ENCODE measurements at places on chromosomes 3 and 15. TPM values are rescaled to one million over a fixed set of nuclear protein-coding genes. Genes with fewer than 3 reads are reported as not detected.

DNA sequence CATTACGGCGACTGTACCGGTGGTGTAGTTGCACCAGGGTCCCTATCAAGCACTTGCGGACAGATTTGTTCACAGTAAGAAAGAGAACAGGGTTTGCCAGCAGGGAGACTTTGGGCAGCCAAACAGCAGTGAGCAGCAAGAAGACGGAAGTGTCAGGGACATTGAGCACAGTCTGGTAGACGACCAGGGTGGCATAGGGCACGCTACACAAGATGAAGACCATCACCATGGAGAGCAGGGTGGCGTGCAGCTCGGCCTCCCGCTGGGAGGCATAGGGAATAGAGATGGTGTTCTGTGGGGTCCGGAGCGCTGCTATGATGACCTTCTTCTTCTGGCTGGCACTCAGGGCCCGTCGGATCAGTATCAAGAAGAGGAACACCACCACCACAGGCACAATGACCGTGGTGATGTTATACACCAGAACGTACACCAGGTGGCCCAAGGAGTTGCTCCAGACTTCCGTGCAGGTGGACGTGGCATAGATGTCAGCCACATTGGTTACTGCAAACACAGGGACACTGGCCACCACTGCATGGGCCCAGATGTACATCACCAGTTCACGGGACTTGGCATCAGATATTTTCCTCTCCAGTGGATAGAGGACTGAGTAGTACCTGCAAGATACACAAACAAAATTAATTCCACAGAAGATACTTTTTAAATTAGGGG, 19.1 kb upstream of the FSIP1 start:
- no peaks in the 10 kb centered on the region for H3K27me3 ChIP-seq
- peaks cover 17% of the 10 kb centered on the region for H3K4me1 ChIP-seq
- H3K36me3 ChIP-seq, result no peaks in the 10 kb centered on the region
- H3K4me3 ChIP-seq, result no peak overlapping the region

DNA sequence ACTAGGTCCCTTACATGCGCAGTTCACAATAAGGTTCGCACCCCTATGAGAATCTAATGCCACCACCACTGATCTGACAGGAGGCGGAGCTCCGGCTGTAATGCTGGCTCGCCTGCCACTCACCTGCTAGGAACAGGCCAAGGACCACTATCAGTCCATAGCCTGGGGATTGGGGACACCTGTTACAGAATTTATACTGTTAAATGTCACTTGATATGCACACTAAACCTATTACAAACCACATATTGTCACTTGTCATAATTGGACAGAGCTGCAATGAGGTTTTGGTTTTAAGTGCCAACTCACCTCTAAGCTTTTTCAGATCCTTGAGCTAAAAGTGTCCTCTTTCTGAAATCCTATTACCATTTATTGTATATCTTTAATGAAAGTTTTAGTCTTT, 507.9 kb upstream of the TPRG1 start:
- no peaks in the 10 kb centered on the region for H3K36me3 ChIP-seq
- H3K27me3 ChIP-seq, result no peaks in the 10 kb centered on the region
- no peaks in the 10 kb centered on the region for H3K4me1 ChIP-seq
- no peak overlapping the region for H3K4me3 ChIP-seq
- DNase-seq, result no peak

DNA sequence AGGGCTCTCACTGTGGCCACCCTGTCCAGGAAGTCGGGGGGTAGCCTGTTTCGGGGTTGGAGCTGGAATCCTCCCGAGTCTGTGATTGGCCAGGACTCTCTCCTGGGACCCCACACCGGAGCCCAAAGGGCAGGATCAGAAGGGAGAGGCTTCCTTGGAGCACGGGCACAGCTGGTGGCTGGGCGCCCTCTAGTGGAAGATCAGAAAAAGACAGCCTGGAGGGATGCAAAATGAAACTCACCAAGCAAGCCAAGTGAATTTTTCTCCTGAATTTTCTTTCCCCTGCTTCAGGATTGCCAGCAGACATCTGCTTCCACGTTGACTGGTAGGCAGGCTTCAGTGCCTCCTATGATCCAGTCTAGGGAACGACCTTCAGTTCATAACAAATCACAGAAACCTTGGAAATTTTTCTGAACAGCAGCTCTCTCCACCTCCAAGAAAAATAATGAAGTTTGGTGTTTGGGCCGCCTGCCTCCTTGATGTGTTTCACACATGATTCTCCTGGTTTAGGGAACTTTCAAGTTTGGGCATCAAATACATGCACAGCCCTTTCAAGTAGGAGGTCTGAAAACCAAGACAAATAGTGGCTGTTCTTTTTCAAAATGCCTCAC, 224.6 kb downstream of the VPS13C start:
- no peaks in the 10 kb centered on the region for H3K36me3 ChIP-seq
- no peaks in the 10 kb centered on the region for H3K27me3 ChIP-seq
- DNase-seq, result peak; percentile 12
- H3K27ac ChIP-seq, result no peak overlapping the region
- H3K4me1 ChIP-seq, result peaks cover 11% of the 10 kb centered on the region

GRCh38 chr3:58962816-58963215, 87.0 kb downstream of the CFAP20DC start:
- no peaks in the 10 kb centered on the region for H3K36me3 ChIP-seq
- no peak overlapping the region for H3K27ac ChIP-seq
- no peaks in the 10 kb centered on the region for H3K4me1 ChIP-seq
- no peak for DNase-seq

GRCh38 chr3:179421500-179421899, 29.8 kb downstream of the GNB4 start:
- H3K27ac ChIP-seq, result no peak overlapping the region
- peaks cover 82% of the 10 kb centered on the region for H3K36me3 ChIP-seq
- no peak overlapping the region for H3K4me3 ChIP-seq
- no peak for DNase-seq
- H3K4me1 ChIP-seq, result no peaks in the 10 kb centered on the region

GRCh38 chr15:50066202-50066601, 52.8 kb downstream of the ATP8B4 start:
- H3K4me1 ChIP-seq, result peaks cover 49% of the 10 kb centered on the region
- H3K4me3 ChIP-seq, result no peak overlapping the region
- H3K36me3 ChIP-seq, result no peaks in the 10 kb centered on the region
- H3K27ac ChIP-seq, result peak overlapping the region; percentile 91

GRCh38 chr3:170622369-170623159, 36.7 kb upstream of the SLC7A14 start:
- no peaks in the 10 kb centered on the region for H3K4me1 ChIP-seq
- no peaks in the 10 kb centered on the region for H3K27me3 ChIP-seq
- no peak overlapping the region for H3K27ac ChIP-seq
- no peak overlapping the region for H3K4me3 ChIP-seq

DNA sequence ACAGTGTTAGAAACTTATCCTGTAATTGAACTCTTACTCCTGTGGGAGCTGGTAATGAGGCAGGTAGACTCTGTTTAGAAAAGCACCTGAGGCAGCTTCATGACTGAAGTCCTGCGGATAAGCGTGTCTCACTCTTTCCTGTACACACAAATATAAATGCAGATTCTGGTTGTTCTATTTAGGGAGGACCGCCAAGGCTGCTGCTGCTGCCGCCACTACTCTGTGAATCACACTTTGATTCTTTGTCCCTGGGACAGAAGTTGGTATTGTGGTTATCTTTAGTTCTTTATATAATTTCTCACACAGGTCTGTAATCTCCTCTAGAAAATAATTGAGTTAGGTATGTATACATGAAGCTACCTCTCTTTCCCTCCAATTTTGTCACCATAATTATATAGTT, 3.6 kb downstream of the LSAMP start:
- H3K36me3 ChIP-seq, result no peaks in the 10 kb centered on the region
- H3K27ac ChIP-seq, result no peak overlapping the region
- H3K4me1 ChIP-seq, result no peaks in the 10 kb centered on the region
- H3K4me3 ChIP-seq, result no peak overlapping the region

DNA sequence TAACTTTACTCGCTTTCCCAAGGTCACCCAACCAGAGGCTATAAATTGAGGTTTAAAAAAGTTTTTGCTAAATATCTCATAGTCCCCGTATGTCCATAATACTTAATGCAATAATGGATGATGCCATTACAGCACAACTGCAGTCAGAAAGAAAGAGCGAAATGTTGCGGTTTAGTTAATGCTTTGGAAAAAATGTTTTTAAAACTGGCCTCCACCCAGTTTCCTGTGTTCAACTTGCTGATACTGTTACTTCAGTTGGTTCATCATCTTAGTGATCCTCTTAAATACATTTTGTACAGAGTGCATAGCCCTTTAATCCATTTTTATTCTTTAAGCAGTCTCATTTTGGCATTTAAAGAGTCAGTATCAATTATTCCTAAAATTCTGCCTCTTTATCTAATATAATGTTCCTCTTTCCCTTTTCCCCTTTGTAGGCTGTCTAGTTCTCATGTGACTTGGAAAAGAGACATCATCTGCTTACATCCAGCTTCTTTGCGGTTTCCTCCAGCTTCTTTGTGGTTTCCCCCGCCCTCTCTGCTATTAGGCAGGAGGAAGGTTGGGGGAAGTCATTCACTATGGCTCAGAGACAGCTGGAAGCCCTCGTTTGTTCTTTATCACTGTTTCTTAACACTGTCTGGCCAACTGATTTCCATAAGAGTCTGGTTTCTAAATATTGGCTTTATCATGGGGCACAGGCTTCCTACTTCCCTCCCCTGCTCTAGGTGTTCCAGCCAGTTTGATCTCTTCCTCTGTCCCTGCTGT, 154.3 kb downstream of the GOLIM4 start:
- no peak overlapping the region for H3K27ac ChIP-seq
- H3K4me3 ChIP-seq, result no peak overlapping the region
- peak; percentile 31 for DNase-seq
- peaks cover 14% of the 10 kb centered on the region for H3K4me1 ChIP-seq

GRCh38 chr3:191802671-191803070, 341.7 kb downstream of the PYDC2 start:
- no peaks in the 10 kb centered on the region for H3K4me1 ChIP-seq
- H3K4me3 ChIP-seq, result no peak overlapping the region
- no peaks in the 10 kb centered on the region for H3K36me3 ChIP-seq
- H3K27me3 ChIP-seq, result no peaks in the 10 kb centered on the region
- DNase-seq, result no peak

GRCh38 chr15:29873264-29873663, 51.0 kb upstream of the TJP1 start:
- no peaks in the 10 kb centered on the region for H3K36me3 ChIP-seq
- no peaks in the 10 kb centered on the region for H3K4me1 ChIP-seq
- no peak overlapping the region for H3K27ac ChIP-seq
- no peaks in the 10 kb centered on the region for H3K27me3 ChIP-seq
- H3K4me3 ChIP-seq, result no peak overlapping the region

GRCh38 chr3:148030975-148031374, 621.8 kb downstream of the ZIC1 start:
- no peaks in the 10 kb centered on the region for H3K36me3 ChIP-seq
- H3K4me1 ChIP-seq, result no peaks in the 10 kb centered on the region
- no peak for DNase-seq
- no peak overlapping the region for H3K27ac ChIP-seq

- no peak overlapping the region for H3K4me3 ChIP-seq
- no peaks in the 10 kb centered on the region for H3K4me1 ChIP-seq
- no peak overlapping the region for H3K27ac ChIP-seq
- no peak for DNase-seq
These were observed 35.8 kb downstream of the MYH15 start for GRCh38 chr3:108474581-108474980.

- H3K4me3 ChIP-seq, result no peak overlapping the region
- peaks cover 63% of the 10 kb centered on the region for H3K4me1 ChIP-seq
- H3K27me3 ChIP-seq, result no peaks in the 10 kb centered on the region
- peaks cover 21% of the 10 kb centered on the region for H3K36me3 ChIP-seq
- H3K27ac ChIP-seq, result peak overlapping the region; percentile 91
These were observed 10.1 kb upstream of the CAMK1 start for GRCh38 chr3:9779721-9780457.

- DNase-seq, result no peak
- no peak overlapping the region for H3K27ac ChIP-seq
- peaks cover 17% of the 10 kb centered on the region for H3K4me1 ChIP-seq
These were observed 2.9 kb upstream of the NOX5 start for GRCh38 chr15:69011641-69012040.

DNA sequence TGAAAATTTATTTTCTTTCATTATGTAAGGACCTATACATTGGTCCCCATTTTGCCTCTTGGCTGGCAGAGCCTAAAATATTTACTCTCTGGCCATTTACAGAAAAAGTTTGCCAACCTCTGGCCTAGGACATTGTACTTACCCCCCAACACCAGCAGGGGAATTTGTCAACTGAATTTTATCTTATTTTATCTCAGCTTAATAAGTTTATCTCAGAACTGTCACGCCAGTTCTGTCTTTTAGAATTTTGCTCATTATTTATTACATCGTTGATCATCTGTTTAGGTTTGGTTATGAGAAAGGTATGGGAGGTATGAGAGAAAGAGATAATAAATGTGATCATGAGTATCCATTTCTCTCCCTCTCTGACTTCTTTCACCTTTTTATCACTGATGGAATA, 38.3 kb downstream of the CHD2 start:
- H3K36me3 ChIP-seq, result peaks cover 89% of the 10 kb centered on the region
- no peaks in the 10 kb centered on the region for H3K27me3 ChIP-seq
- no peak overlapping the region for H3K4me3 ChIP-seq
- no peak overlapping the region for H3K27ac ChIP-seq
- peaks cover 12% of the 10 kb centered on the region for H3K4me1 ChIP-seq
- no peak for DNase-seq

- H3K4me3 ChIP-seq, result no peak overlapping the region
- H3K36me3 ChIP-seq, result peaks cover 15% of the 10 kb centered on the region
- peaks cover 15% of the 10 kb centered on the region for H3K4me1 ChIP-seq
- peak; percentile 55 for DNase-seq
- peak overlapping the region; percentile 57 for H3K27ac ChIP-seq
- no peaks in the 10 kb centered on the region for H3K27me3 ChIP-seq
These were observed 72.8 kb downstream of the VGLL4 start for GRCh38 chr3:11570789-11571495.

DNA sequence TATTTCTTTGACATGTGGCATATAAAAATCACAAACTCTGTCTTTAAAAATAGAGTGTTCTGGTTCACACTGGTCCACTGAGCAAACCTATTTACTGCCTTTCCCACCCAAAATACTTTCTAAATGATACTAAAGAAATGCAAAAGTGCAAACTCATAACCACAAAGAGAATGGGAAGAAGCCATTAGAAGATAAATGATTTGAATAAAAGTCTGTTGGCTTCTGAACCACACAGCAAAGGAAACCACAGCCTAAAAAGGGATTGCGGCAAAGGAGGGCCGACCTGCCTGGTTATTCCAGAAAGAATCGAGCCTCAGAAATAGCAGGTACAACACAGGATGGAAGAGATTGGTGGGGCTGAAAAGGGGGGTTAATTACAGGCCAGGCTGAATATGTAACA, 599.5 kb downstream of the FHIT start:
- H3K4me1 ChIP-seq, result no peaks in the 10 kb centered on the region
- DNase-seq, result no peak
- no peaks in the 10 kb centered on the region for H3K36me3 ChIP-seq

Gene SLC38A3
- polyA plus RNA-seq, result not detected

Gene GPR149
- polyA plus RNA-seq, result not detected

Gene CHST2
- 9.6 TPM for polyA plus RNA-seq

Gene MST1R
- polyA plus RNA-seq, result 0.25 TPM

Gene CPNE9
- polyA plus RNA-seq, result 0.55 TPM

Gene NSUN3
- polyA plus RNA-seq, result 8.8 TPM

All from CD14-positive monocyte (primary cell).